Activated CD4-positive, alpha-beta T cell treated with anti-CD3 and anti-CD28 coated beads, Interleukin-2, amount 10 ng/mL, durations not matched to agents 7 days and 5 days (primary cell): ENCODE measurements at places on chromosomes 7 and 10. TPM values are rescaled to one million over a fixed set of nuclear protein-coding genes. Genes with fewer than 3 reads are reported as not detected.

The ITPRID1 gene
- not detected for total RNA-seq

The EGFR gene
- total RNA-seq, result not detected

The PANK1 gene
- 6.4 TPM for total RNA-seq

The GNGT1 gene
- not detected for total RNA-seq

The DGKI gene
- 0.06 TPM for total RNA-seq

The IQUB gene
- total RNA-seq, result not detected
